ENCODE measurements at places on chromosomes 6 and 20. TPM values are rescaled to one million over a fixed set of nuclear protein-coding genes. Genes with fewer than 3 reads are reported as not detected.

The HLA-DMA gene
- 1.2 TPM for total RNA-seq

DNA sequence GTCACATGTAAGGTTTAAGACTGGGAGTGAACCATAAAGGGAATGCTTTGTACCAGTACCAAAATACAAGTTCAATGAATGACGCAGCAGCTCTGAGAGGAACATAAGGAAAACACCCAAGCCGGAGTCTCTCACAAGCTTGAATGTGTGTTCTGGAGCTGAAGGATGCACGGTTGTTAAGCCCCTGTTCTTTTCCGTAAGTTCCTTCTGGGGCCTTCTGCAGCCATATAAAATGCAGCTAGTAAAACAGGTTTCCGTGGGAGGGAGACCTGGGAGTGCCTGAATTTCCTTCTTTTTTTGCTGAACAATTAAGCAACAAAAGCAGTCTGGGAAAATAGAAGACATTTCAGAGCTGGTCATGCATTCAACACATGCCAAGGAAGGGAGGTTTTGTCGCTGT lies 73.2 kb upstream of the JAG1 start:
- no peak for DNase-seq

DNA sequence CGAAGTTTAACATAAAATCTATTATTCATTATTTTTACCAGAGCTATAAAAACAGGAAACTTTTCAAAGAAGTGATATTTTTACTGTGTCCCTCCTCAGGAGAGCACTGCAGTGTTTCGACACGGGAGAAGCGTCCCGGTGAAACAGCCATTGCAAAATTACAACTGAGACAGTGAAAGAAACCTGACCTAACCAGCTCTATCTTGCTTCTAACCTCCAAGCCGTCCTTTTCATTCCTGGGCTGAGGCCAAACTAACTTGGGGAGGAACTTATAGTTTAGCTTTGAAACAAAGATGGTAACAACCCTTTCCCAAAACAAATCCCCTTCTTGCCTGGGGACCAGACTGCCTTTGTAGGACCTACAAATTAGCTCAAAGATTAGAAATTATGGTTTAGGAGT lies 79.2 kb downstream of the WDR27 start:
- DNase-seq: no peak

DNA sequence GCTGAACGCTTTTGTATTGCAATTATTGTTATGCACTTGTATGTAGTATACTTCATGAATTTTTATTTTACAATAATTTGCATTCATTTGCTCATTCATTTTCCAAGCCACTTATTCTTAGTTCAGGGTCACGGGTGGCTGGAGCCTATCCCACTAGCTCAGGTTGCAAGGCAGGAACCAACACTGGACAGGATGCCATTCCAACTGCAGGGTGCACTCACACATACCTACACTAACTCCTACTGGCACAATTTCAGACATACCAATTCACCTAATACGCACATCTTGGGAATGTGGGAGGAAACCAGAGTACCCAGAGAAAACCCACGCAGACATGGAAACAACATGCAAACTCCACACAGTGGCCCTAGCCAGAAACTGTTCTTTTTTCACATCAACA lies 61.8 kb downstream of the LMBRD1 start:
- no peak for DNase-seq

DNA sequence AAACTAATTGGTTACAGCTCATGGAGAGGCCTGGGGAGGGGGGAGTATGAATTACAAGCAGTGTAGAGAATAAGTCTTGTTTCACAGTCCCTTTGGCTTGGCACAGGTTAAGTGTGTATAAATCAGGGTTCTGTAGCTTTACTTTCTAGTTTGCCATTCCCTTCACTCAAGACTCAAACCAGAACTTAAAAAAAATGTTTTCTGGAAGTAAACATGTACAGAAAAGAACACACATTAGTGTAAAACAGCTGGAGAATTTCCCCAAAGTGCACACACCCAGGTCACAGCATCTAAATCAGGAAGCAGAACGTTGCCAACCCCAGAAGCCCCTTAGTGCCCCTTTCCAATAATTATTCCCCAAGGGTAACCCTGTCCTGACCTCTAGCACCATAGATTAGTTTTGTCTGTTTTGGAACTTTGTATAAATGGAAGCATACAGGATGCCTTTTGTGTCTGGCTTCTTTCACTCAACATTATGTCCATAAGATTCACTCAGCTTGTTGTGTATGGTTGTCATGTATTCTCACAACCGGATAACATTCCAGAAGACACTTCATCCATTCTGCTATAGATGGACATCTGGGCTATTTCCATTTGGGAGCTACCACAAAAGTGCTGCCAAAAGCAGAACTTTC lies 33.7 kb upstream of the SCUBE3 start:
- DNase-seq: no peak

GRCh38 chr6:123393331-123393730 lies 243.4 kb downstream of the TRDN start:
- DNase-seq: peak; percentile 33

Data from NCI-H460 (cell line).